Osteocyte (in vitro differentiated cells): ENCODE measurements at places on chromosomes 1 and 21.

DNA sequence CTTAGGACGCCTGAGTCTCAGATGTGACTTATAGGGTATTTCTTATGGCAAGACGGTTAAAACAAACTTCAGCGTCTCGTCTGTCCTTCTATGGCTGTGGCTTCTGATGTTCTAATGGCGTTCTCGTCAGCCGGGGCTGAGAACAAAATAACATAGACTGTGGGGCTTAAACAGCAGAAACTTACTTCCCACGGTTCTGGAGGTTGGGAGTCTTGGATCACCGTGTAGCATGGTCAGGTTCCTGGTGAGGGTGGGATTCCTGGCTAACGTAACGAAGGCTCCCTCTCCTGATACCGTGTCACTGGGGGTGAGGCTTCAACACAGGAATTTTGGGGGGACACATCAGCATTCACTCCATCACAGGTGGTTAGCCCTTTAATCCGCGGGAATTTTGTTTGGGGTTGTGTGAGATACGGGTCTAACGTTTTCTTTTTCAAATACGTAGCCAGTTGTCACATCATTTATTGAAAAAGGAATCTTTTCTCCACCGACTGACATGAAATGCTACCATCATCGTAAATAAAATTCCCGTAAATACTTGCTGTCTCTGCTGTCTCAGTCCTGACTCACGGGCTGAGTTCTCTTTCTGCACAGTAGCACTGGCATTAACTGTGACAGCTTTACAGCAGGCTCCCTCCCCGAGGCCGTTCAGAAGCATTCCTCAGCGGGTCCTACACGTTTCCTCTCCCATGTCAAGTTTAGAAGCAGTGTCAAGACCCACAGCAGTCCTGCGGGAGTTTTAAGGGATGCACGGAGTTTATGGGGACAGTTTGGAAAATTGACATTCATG is 8.1 kb upstream of the POFUT2 start:
- DNase-seq: peak; percentile 83

DNA sequence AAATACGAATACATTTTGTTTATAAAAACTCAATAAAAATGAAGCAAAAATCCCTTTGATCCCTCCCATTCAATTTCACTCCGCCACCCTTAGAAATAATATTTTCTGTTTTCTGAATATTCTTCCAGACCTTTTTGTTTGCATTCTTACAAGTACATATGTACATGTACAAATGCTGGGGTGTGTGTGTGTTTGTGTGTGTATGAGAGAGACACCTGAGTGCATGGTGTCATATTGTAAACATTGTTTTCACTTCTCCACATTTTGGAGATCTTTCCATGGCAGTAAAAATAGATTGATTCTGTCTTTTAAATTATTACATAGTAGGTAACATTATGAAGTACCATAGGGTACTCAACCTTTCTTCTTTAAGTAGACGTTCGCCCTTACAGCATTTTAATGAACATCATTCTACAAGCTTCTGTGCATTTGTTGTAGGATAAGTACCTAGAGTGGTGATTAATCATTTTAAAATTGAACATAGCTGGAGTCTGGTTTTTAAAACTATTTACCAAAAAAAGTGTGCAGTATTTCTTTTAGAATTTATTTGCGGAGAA is 1.3 kb upstream of the MPC2 start:
- DNase-seq: no peak

DNA sequence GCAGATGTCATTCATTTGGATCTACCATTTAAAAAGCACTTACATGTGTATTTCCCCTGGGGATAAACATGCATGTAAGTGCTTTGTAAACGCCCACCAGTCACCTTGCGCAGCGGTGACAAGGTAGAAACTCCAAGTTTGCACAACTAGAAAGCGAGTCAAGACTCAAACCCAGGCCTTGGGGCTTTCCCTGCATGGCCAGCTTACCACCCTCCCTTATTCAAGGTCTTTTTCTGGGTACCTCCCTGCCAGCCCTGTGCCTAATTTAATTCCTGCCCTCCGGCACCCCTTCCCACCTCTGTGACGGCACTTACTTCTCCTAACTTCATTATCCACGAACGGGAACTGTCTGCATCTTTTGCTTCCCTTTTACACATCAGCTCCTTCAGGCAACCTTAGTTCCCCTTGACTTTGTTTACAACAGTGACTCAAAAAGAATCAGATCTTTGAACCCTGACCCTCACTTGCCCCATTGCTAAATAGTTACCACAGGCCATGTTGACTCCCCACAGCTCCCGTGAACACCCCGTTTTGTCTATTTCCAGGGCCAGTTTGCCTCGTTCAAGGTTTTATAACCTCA is 138.3 kb upstream of the ETS2 start:
- peak; percentile 72 for DNase-seq

- peak; percentile 49 for DNase-seq
Observed at GRCh38 chr1:109819906-109820305, 56.2 kb upstream of the EPS8L3 start.

- no peak for DNase-seq
Observed at GRCh38 chr1:201357211-201357610, 20.3 kb downstream of the TNNT2 start.

DNA sequence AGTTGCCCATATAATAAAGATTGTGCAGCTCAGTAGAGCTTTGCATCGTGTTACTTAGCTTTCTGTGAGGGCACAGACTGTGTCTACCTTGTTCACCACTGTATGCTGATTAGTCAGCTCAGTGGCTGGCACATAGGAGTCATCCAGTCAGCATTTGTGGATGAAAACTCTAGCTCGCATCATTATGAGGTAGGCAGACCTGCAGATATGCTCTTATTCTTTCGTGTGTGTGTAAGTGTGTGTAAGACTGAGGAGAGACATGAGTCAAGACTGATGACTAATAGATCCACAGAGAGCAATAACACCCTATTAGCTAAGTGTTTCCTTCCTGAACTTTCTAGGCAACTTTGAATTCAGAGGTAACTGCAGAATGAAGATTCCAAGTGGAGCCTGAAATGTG is 17.1 kb downstream of the TTF2 start:
- DNase-seq: no peak
